ENCODE measurements at places on chromosomes 3 and 15. TPM values are rescaled to one million over a fixed set of nuclear protein-coding genes. Genes with fewer than 3 reads are reported as not detected.

- no peak for DNase-seq
Observed at GRCh38 chr3:16476636-16477035, 36.9 kb downstream of the RFTN1 start.

DNA sequence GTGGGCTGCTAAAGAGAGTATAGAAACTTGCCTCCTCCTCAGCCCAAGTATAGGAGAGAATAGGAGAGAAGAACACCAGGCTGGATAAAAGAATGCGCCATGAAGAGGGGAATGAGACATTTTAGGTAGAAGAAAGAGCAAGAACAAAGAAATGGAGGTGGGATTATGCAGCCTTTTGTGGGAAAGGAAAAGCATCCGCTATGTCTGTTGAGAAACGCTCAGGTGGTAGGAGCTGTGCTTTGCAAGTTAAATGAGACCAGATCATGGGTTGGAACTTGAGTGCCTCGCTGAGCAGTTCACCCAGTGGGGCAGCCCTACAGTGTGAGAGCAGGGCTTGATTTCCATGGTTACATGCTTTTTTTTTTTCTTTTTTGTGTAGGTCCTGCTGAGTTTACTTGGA lies 11.5 kb upstream of the RTP1 start:
- no peak for DNase-seq

DNA sequence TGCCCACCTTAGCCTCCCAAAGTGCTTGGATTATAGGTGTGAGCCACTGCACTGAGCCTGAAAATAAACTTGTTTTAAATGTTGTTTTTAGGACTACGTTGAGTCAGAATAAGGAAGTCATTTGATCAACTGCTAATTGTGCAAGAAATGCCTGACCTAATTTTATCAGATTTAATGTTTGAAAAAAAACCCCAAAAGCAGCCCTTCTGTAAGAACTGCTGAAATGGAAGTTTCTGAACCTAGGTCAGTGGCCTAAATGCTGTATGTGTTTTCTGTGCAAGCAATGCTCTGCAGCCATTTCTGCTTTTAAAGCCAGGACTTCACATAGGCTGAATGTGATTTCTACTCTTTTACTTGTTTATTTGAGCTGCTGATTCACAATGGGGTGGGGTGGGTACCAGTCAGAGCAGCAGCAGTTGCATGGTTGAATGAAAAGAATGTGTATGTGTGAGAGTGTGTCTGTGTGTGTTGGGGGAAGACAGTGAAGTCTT lies 6.6 kb downstream of the GPX1 start:
- DNase-seq, result no peak

DNA sequence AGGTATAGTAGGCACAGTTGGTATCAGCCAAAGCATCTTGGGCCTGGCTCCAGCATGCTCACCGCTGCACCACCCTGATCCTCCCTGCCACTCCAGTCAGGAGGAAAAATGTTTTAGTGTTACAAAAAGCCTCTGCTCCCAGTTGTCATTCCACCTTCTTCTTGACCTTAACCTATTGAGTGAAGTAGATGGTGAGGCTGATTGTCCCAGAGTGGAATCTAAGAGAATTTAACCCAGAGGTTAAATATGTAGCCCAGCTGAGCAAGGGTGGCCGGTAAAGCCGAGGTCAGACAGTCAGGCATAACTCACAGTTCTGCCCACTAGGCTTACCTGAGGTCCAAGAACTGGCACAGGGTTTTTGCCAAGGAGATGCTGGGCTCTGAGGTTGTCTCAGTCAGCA lies 30.7 kb upstream of the TNIK start:
- DNase-seq, result no peak

DNA sequence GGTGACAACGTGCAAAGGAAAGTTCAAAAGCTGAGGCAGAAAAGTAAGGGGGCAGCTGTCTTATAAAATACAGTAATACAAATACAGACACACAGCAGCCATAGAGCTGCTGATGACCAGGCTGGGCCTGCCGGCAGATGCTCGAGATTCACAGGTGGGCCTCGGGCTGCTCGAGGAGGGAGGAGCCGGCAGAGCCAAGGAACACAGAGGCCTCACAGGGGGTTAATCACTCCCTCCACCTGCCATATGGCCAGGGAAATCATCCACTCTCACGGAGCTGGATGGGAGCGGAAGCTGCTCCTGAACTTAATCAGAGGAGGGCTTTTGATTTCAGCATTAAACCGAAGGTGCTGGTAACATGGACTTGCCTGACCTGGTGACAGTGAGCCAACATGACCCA lies 29.6 kb upstream of the MGLL start:
- DNase-seq, result no peak

- DNase-seq, result no peak
Observed at GRCh38 chr15:82851981-82852511, 42.6 kb downstream of the WHAMM start.

- no peak for DNase-seq
Observed at GRCh38 chr15:97941572-97941971, 18.9 kb upstream of the ARRDC4 start.

DNA sequence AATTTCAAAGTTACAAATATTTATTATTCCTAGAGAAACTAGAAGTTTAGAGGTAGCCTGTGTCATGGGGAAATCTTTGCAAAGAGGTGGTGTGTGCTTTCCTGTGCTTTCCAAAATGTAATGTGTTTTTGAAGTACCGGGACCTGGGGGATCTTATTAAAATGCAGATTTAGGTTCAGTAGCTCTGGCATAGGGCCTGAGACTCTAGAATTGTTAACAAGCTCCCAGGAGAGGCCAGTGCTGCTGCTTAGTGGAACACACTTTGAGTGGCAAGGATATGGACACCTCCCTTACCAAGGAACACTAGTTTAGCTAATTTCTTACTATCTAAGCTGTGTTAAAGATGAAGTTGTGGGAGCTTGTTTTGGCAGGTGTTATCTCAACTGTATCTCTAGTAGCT lies 428.9 kb downstream of the VGLL3 start:
- no peak for DNase-seq

DNA sequence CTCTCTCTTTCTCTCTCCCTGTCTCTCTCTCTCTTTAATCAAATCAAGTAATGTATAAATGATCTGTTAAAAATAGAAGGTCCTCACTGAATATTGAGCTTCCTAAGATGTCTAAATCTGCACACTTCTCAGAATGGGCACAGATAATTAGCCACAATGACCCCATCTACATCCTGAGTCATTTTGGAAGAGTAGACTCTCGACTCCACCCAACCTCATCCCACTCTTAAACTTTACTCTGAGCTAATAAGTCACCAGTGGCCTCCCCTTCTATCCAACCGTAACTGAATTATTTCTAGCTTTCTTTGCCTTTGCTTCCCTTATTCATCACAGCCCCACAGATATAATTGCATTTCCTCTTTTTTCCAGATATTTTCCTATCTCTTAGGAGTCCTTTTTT lies 326.5 kb upstream of the ZNF717 start:
- no peak for DNase-seq

DNA sequence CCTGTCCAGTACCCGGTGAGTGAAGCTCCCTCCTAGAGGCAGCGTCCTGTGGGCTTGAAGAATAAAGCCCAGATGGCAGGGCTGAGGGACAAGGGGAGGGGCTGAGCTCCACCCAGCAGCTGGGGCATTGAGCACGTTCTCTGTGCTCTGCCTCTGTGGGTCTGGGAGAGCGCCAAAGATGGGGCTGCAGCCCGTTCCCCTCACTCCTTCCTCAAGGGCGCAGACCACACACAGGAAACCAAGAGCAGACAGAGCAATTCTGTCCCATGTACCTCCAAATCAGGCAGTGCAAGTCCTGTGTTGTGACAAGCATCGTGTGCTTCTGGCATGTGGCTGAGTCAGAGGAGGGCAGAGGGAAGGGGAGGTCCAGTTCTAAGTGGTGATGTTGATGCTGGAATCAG lies 15.7 kb upstream of the KIF23 start:
- DNase-seq, result no peak

DNA sequence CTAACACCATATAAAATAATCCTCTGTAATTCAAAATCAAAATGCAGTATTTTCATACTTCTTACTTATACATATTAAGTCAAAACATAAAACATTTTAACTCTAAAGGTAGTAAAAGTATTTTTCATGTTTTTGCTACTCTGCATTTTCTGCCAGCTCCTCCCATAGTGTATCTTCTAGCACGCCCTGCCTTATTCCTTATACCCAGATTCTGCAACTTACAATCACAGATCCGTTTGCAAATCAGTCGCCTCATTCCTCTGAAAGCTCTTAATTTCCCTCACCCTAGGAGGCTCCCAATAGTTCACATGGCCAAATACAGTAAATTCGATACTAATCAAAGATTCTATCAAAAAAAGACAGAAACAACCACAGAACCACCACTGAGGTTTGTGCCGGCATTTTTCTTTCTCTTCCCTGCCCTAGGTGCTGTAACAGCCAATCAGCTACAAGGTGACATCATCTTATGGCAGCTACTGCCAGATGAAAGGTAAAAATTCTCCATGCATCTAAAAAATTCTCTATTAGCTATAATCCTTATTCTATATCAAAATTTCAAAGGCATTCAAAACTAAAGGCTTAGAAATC lies 72.9 kb downstream of the CLASP2 start:
- DNase-seq, result no peak

DNA sequence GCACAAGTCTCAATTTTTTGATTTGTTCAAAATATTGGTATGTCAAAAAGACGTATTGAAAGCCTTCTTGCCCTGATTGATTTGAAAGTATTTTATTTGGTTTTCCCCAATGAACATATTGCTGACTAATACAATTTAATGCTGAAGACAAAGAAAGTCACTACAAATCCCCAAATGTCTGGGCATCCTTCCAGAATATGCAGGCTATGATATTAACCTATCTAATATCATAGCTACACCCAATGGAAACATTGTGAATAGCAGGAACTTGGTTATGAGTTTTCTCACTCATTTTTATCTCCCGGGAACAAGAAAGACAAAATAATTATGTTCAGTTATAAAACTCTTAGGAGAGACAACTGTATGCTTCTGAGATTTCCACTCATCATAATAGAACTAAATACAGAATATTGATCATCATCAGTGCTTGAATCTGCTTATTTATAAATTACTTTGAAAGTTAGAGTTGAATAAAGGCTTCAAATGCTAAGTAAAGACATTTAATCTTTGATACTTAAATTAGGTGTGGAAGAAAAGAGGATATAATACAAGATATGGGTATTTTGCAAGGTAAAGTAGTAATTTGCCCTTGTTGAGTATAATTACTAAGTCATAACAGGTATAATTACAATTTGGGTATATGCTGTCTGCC lies 483.9 kb downstream of the RBMS3 start:
- no peak for DNase-seq

GRCh38 chr3:64056606-64057180 lies 33.4 kb upstream of the PSMD6 start:
- DNase-seq, result no peak

DNA sequence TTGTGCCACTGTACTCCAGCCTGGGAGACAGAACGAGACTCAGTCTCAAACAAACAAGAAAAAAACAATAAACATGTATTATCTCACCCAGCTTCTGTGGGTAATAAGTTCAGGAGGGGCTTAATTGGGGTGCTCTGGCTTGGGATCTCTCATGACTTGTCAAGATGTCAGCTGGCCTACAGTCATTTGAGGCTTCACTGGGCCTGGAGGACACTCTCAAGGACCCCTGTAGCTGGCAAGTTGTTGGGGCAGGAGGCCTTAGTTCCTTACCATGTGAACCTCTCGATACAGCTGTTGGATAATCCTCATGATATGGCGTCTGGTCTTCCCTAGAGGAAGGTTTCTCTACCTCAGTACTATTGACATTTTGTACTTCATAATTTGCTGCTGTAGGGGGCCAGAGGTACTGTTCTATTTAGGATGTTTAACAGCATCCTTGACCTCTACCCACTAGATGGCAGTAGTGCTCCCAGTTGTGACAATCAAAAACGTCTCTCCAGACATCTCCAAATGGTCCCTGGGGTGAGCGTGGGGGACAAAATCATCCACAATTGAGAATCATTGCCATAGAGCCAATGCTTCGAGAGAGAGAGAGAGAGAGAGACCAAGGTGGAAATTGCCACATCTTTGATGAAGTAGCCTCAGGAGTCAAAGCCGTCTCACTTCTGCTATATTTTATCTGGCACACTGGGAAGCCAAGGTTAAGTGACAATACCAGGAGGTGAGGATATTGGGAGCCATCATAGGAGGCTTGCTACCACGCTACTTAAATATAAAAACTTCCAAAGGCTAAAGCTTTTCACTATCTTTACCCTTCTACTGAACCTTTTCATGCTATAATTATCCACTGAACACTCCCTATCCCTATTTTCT lies 23.9 kb upstream of the SLTM start:
- DNase-seq, result no peak

DNA sequence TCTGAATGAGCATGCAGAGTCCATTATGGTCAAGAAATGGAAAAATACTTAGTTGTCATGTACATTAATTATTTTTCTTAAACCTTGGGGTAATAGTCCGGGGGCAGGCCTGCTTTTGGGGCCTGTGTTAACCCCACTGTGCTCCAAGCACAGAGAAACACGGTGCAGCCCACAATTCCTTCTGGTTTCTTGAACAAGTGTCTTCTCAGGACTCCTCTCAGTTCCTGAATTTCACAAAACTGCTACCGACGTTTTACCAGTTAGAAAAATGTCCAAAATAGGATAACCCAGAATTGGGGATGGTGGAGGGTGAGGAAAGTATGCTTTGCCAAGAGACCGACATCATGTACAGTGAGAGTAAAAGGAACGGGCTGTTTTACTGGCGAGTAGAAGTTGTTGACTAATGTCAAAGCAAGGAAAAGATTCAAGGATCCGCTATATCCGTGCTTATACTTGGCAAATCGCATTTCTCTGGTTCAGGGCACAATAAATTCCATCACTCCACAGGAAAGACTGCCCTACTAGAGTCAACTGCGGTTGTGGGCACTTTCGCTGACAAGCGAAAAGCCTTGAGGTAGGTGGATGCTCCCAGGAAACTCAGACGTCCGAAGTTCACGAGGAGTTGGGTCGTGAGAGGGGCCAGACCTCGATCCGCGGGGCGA lies 495 bp upstream of the NXPE3 start:
- DNase-seq, result no peak

DNA sequence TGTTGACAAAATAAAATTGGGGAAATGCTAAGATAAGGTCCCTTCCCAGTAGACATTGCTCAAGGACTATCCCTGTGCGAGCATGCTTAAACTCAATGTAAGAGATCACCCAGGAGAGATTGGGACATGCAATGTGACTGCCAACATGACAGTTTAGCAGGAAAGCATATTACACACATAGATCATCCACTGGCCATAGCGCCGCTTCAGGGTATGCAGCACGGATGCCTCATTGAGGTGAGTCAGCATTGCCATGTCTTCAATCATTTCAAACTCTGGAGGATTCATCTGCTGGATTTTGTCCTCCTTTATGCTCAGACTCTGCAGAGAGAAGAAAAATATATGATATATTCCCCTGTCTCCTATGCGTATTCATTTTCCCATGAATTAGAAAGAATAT lies 8.9 kb downstream of the MYH15 start:
- no peak for DNase-seq

DNA sequence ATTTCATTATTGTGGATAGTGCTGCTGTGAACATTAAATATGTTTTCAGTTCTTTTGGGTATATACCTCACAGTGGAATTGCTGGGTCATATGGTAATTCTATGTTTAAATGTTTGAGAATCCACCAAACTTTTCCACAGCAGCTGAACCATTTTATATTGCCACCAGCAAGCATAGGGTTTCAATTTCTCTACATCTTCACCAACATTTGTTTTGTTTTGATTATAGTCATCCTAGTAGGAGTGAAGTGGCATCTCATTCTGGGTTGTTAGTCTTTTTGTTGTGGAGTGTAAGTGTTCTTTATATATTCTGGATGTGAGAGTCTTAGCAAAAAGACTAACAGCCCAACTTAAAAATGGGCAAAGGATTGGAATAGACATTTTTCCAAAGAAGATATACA lies 6.0 kb downstream of the RPUSD2 start:
- DNase-seq, result no peak

The LIPC gene
- total RNA-seq, result 0.65 TPM

The FBXW12 gene
- not detected for total RNA-seq

The C15orf61 gene
- 15.7 TPM for total RNA-seq

The FOXB1 gene
- not detected for total RNA-seq

The ACKR4 gene
- 2.9 TPM for total RNA-seq
